H7 (cell line): ENCODE measurements at places on chromosomes 12 and 14. TPM values are rescaled to one million over a fixed set of nuclear protein-coding genes. Genes with fewer than 3 reads are reported as not detected.

Gene MYRFL
- 0.11 TPM in 1 of 2 replicates, not detected in the other for total RNA-seq

Gene ITFG2
- 11.8 and 20.5 TPM in 2 replicates for total RNA-seq

DNA sequence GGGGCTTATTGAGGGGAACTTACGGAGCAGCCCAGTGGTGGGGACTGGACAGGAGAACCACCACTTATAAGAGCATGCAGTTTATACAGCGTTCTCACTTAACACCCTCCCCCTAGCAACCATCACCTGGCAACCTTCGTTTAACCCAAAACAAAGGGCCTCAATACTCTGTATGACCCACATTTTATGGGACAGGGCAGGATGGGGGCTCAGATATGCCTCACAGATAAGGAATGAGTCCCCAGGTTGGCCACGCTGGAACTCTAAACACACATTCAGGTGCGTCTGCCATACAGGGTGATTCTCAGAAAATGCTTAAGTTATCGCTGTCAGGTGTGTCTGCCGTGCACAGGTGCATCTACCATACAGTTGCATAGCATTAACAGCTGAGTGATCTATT is 99.2 kb downstream of the GCH1 start:
- no peak for DNase-seq

DNA sequence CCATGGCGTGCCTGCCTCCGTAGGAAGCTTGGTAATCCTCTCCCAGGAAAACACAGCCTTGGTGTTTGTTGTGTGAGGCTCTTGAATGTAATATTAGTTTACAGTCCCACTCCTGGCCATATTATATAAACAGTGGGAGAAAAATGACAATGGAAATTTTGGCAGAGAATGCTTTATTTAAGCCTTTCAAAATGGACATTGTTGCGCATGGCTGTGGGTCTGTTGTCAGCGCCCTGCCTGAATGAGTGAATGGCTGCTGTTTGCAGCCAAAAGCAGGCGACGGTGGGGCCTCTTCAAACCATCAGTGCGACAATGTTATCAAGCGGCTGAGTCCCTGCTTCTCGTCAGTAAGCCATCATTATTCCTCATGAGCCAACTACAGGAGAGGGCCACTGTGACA is 201.8 kb upstream of the RMST start:
- DNase-seq = no peak

GRCh38 chr14:101499080-101499479 is 62.2 kb upstream of the DIO3 start:
- no peak for DNase-seq

DNA sequence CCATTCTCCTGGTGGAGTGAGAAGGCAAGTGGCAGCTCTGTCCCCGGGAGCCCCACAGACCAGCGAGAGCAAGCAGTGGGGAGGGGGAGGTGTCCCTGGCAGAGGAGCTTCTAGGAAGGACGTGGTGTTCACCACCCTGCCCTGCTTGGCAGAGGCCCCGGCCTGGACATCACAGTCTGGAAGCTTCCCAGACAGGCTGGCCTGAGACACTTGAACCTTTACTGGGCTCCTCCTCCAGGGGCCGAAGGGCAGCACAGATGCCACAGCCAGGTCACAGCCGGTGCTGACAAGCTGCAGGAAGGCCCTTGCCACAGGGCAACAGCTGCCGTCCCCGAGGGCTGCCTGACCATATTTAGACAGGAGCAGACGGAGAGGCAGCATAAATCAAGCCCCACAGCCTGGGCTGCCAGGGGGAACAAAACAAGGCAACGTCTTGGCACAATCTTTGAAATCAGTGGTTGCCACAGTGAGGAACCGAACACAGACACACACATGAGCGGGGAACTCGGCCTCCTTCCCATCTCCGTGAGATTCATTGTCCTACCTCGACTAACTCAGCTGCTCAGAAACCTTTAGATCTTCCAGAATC is 28.5 kb downstream of the PRIMA1 start:
- DNase-seq = no peak

- DNase-seq = no peak
Observed at GRCh38 chr12:117114784-117115183, 15.6 kb upstream of the TESC start.

Gene OTUB2
- 3.0 and 4.4 TPM in 2 replicates for total RNA-seq

Gene MYH6
- 0.03 TPM in 1 of 2 replicates, not detected in the other for total RNA-seq

DNA sequence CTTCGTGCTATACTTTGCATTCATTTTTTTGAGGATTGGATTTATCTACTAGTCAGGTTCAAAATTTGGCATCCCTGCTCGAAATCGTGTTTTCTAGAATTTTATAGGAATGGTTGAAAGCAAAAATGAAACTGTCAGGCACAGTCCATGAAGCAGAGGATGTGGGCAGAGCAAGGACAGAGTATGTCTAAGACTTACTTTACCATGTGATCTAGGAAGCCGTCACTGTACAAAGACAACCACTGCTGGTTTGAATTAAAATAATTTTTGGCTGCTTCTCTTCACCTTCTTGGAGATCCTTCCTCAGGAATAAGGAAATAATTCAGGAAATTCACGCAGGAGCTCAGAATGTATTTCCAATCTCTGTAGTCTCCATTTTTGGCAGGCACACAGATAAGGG is 31.6 kb upstream of the SGPP1 start:
- no peak for DNase-seq

Gene GPD1
- total RNA-seq = 0.59 TPM in 1 of 2 replicates, not detected in the other

Gene NRIP2
- not detected in 2 replicates for total RNA-seq

- DNase-seq = peak; percentile 13
Observed at GRCh38 chr12:65055859-65056258, 65.2 kb downstream of the WIF1 start.

GRCh38 chr12:123961585-123962345 is 10.9 kb downstream of the CCDC92 start:
- DNase-seq = no peak

DNA sequence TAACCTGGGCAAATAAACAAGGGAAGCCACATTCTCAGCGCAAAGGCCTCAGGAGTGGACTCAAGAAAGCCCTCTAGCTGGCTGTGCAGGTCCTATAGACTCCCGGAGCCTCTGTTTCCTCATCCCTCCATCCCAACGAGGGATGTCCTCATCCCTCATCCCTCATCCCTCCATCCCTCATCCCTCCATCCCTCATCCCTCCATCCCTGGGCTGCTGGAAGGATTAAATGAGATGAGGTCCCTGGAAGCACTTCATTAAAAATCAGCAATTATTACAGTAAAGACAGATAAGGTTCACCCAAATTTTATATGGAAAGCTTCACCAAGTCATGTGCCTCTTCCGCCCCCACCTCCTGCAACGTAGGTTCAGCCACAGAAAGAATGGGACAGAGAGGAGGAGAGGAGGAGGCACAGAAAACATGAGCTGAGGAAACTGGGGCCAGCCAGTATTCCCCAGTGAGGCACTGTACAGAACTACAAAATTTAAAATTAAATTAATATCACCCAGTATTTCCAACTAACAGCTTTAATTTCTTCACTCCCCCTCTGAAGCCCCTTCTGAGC is 4.8 kb downstream of the ITPK1 start:
- DNase-seq = no peak

GRCh38 chr12:93852173-93852591 is 175.0 kb downstream of the CRADD start:
- DNase-seq = no peak

Gene ESRRB
- 1.4 and 1.9 TPM in 2 replicates for total RNA-seq

Gene CD163L1
- total RNA-seq = 0.17 and 0.22 TPM in 2 replicates

Gene SYT1
- total RNA-seq = 11.7 and 16.9 TPM in 2 replicates

DNA sequence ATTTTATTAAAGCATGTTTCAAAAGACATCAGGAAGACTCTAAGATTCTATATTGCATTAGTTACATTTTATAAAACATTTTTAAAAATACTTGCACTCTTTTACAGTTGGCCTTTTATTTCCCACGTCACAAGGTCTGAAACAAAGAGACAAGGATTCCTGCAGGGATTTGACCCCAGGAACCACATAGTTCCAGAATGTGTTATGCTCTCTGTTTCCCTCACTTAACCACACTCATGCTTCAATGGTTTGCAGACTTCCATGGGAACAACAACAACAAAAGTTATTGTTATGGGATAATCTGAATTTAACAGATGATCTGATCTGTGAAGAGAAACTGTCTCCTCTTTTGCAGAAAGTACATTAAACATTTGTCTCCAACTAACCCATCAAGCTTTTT is 104.3 kb upstream of the PPFIA2 start:
- no peak for DNase-seq

DNA sequence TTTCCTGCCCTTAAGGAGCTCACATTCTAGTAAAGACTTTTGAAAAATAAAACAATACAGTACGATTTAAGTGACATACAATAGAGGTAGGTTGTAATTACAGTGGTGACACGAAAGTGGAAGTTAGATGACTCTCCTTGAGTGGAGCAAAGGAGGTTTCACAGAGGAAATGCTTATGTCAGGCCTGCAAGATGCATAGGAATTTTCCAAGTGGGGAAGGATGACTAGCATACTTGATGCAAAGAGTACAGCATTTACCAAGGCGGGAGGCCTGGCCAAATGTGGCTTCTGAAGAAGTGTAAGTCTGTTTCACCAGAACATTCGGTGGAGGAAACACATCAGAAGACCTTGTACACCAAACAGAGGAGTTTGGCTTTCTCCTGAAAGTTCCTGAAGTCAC is 55.2 kb downstream of the ERO1A start:
- DNase-seq = no peak

GRCh38 chr12:68411371-68411770 is 79.2 kb upstream of the MDM1 start:
- DNase-seq = no peak

Gene TCL1B
- 14.0 and 18.5 TPM in 2 replicates for total RNA-seq

- no peak for DNase-seq
Observed at GRCh38 chr12:95982602-95983001, 13.5 kb downstream of the HAL start.

GRCh38 chr14:78154827-78155226 is 15.3 kb upstream of the NRXN3 start:
- peak; percentile 63 for DNase-seq

DNA sequence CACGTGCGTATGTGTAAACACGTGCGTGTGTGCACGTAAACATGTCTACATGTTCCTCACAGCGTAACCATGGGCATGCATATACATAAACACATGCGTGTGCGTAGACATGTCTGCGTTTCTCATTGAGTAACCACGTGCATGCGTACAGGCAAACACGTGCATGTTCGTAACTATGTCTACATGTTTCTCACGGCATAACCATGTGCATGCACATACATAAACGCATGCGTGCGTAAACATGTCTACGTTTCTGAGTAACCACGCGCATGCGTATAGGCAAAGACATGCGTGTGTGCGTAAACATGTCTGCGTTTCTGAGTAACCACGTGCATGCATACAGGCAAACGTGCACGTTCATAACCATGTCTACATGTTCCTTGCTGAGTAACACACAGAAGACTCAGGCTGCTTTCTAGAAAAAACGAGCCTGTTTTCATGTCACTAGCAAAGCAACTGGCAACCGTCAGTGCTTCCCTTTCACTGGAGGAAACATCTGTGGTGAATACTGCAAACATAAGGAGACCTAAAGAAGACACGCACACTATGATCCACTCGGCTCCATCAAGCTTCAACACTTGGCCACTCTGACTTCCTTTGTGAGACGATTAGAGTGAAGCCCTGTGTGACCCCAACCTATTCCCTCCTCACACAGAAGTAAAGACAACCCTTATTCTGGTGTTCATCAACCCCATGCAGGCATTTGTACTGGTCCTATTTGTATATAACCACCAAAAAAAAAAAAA is 28.8 kb downstream of the POLE start:
- no peak for DNase-seq

GRCh38 chr12:12070674-12071656 is at the start of gene BCL2L14:
BCL2L14 (plus strand) TSS chr12:12070939; CDS start chr12:12079306, 8,367 bp downstream.
- peak; percentile 49 for DNase-seq

DNA sequence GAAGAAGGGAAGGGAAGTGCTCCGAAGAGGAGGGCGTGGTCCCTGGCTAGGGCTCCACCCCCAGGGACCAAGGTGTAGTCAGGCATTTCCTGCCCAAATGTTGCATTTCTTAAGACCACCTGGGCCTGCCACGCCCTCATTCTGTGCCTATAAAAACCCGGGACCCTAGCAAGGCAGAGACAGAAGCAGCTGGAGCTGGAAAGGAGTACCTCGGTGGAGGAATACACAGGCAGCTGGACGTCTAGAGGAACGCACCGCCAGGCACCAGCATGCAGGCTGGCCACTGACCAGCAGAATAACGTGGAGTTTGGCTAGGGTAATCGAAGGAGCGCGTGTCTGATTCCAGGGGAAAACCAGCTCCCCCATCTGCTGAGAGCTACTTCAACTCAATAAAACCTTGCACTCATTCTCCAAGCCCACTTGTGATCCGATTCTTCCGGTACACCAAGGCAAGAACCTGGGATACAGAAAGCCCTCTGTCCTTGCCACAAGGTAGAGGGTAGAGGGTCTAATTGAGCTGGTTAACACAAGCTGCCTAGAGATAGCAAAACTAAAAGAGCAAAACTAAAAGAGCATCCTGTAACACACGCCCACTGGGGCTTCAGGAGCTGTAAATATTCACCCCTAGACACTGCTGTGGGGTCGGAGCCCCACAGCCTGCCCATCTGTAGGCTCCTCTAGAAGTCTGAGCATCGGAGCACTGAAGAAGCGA is 21.0 kb downstream of the CFL2 start:
- DNase-seq = peak; percentile 74

DNA sequence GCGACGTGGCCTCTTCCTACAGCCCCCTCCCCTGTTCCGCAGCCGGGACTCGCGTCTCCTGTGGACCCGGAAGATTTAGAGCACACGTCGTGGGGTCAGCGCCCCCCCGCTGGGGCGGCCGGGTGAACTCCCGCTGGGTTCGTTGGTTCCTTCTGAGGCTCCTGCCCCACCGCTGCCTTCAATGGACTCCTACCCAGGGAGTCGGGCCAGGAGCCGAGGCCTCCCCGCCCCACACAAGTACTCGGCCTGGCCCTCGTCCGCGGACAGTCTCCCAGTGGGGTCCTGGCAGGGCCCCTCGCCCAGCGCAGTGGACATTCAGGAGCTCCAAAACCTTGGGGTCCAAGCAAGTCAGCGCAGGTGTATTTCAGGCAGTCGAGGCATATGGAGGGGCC is 1.2 kb downstream of the MMP17 start:
- DNase-seq = no peak

- no peak for DNase-seq
Observed at GRCh38 chr14:100409003-100409360, 85.8 kb downstream of the SLC25A47 start.

Gene AEBP2
- 12.3 and 22.5 TPM in 2 replicates for total RNA-seq

Gene FAM216A
- 22.4 and 34.7 TPM in 2 replicates for total RNA-seq

GRCh38 chr12:89762498-89763170 is 54.0 kb upstream of the ATP2B1 start:
- DNase-seq = no peak
